ENCODE measurements at places on chromosomes 16 and 17. TPM values are rescaled to one million over a fixed set of nuclear protein-coding genes. Genes with fewer than 3 reads are reported as not detected.

Gene WFIKKN2
- under 0.01 TPM for total RNA-seq

Gene NME2
- total RNA-seq = 706 TPM

Gene ANKRD40CL
- total RNA-seq = 0.28 TPM

Gene TBC1D3E
- total RNA-seq = not detected

Gene SLC25A10
- 5.6 TPM for total RNA-seq

Gene SLC13A2
- total RNA-seq = not detected
